ENCODE measurements at places on chromosomes 4 and X. TPM values are rescaled to one million over a fixed set of nuclear protein-coding genes. Genes with fewer than 3 reads are reported as not detected.
A peak's percentile ranks its signal among the peaks of the same experiment; 100 is the strongest.

FAM9B gene
- total RNA-seq: 2.3 TPM

NPNT gene
- total RNA-seq: 1.2 TPM

APELA gene
- total RNA-seq: not detected

SASH3 gene
- 5.2 TPM for total RNA-seq

CT45A10 gene
- not detected for total RNA-seq

GRCh38 chrX:10617999-10618351 lies 2.4 kb downstream of the MID1 start:
- H3K36me3 ChIP-seq: no peaks in the 10 kb centered on the region
- H3K4me1 ChIP-seq: no peaks in the 10 kb centered on the region
- H3K27ac ChIP-seq: no peak overlapping the region
- H3K4me3 ChIP-seq: no peak overlapping the region

- no peaks in the 10 kb centered on the region for H3K27me3 ChIP-seq
- H3K4me1 ChIP-seq: no peaks in the 10 kb centered on the region
- no peak overlapping the region for H3K4me3 ChIP-seq
- H3K36me3 ChIP-seq: no peaks in the 10 kb centered on the region
- no peak for DNase-seq
Measured at GRCh38 chrX:129940721-129941120, 34.8 kb downstream of the UTP14A start.

DNA sequence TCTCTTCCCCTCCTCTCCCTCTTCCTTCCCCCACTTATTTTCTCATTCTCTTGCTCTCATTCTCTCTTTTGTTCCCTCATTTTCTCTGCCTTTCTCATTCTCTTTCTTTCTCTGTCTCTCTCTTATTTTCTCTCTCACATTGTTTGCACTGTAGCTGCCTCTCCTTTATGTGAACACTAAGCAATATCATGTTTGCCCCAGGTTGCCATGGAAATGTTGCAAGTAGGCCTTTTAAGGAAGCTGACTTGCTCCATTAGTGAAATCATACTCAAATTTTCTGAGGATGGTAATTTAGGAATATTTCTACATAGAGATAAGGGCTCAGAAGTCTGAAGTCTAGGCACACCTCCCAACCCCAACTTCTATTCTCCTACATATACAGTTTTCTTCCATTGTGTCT lies 130.1 kb downstream of the EDA start:
- no peaks in the 10 kb centered on the region for H3K36me3 ChIP-seq
- no peaks in the 10 kb centered on the region for H3K4me1 ChIP-seq
- H3K27ac ChIP-seq: no peak overlapping the region
- no peak overlapping the region for H3K4me3 ChIP-seq
- no peak for DNase-seq
- no peaks in the 10 kb centered on the region for H3K27me3 ChIP-seq

DNA sequence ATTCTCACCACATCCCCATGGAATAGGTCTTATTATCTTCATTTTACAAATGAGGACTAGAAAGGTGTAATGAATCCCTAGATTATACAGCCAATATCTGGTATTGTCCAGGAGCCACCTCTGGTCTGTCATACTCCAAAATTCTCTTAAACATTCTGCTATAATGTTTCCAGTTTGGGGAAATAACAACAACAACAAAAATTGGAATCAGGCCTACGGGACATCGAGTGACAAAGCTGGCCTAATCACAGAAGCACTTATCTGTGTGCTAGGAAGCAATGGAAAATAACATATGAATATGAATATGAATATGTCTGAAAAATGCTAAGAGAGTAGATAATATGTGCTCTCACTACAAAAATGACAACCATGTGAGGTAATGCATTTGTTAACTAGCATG lies 264.1 kb downstream of the GASK1B start:
- H3K4me3 ChIP-seq: no peak overlapping the region
- no peaks in the 10 kb centered on the region for H3K4me1 ChIP-seq
- no peaks in the 10 kb centered on the region for H3K27me3 ChIP-seq
- no peaks in the 10 kb centered on the region for H3K36me3 ChIP-seq
- DNase-seq: no peak

- no peak for DNase-seq
- H3K4me1 ChIP-seq: no peaks in the 10 kb centered on the region
- H3K27ac ChIP-seq: no peak within 1 kb of the TSS
Measured at GRCh38 chrX:118823263-118824172, at the start of gene ZCCHC12. ZCCHC12 (plus strand) TSS chrX:118823824; CDS start chrX:118825245, 1,421 bp downstream.

- no peaks in the 10 kb centered on the region for H3K4me1 ChIP-seq
- DNase-seq: no peak
- H3K27ac ChIP-seq: no peak overlapping the region
- H3K27me3 ChIP-seq: no peaks in the 10 kb centered on the region
Measured at GRCh38 chrX:27679281-27679680, 89.1 kb downstream of the DCAF8L2 start.

DNA sequence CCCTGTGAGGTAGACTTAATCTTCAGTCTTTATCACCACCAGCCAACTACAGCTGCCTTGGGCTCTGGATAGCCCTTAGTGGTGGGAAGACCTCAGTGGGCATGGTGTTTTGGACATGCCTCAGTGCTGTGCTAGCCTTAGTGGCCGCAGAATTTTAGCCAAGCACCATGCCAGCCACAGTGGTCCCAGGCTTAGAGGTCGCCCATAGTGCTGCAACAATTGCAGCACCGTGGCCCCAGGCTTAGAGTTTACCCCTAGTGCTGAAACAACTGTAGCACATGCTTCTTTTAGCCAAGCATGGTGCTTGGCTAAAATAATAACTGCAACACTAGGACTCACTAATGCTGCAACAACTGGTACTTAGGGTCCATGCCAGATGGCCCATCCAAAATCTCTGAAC lies 38.9 kb upstream of the SULT1B1 start:
- DNase-seq: no peak
- H3K27me3 ChIP-seq: no peaks in the 10 kb centered on the region
- H3K36me3 ChIP-seq: no peaks in the 10 kb centered on the region
- H3K4me1 ChIP-seq: no peaks in the 10 kb centered on the region

DNA sequence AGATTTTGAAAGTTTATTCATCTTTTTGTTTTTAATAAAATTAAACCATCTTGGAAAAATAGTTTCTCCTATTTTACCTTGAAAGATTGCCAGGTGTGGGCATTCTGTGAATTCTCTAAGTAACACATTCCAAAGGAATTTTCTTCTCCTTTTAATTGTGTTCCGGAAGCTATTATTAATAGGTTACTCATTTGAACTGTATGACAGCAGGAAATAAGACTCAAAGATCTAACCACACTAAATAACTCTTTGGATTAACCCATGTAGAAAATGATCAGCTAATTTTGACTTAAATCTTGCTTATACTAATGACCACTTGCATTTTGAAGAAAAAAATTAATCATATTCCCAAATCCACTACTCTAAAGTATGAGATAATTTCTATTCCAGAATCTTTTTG lies 17.6 kb upstream of the CCNI start:
- no peaks in the 10 kb centered on the region for H3K36me3 ChIP-seq
- H3K4me1 ChIP-seq: no peaks in the 10 kb centered on the region
- no peak overlapping the region for H3K4me3 ChIP-seq

GRCh38 chrX:26649534-26649933 lies 433.6 kb downstream of the MAGEB5 start:
- no peaks in the 10 kb centered on the region for H3K4me1 ChIP-seq
- no peaks in the 10 kb centered on the region for H3K27me3 ChIP-seq
- H3K36me3 ChIP-seq: no peaks in the 10 kb centered on the region
- H3K4me3 ChIP-seq: no peak overlapping the region
- no peak for DNase-seq

GRCh38 chr4:185275501-185275900 lies 66.1 kb downstream of the SNX25 start:
- H3K27me3 ChIP-seq: no peaks in the 10 kb centered on the region
- H3K4me3 ChIP-seq: no peak overlapping the region
- H3K4me1 ChIP-seq: no peaks in the 10 kb centered on the region
- no peaks in the 10 kb centered on the region for H3K36me3 ChIP-seq
- DNase-seq: no peak

DNA sequence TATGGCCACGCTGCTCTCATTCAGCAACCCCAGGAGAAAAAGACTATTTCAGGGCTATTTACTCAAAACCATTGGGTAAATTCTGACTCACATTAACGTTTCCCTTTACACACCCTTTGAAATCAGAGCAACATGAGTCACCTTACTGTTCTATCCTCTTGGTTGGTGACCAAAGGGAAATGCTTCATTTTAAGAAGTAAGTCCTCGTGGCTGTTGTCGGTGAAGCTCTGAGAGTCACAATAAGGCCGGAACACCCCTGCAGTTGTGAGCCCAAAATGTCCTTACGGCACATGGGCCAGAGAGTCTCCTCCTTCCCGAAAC lies 56.3 kb upstream of the SPRY1 start:
- no peak for DNase-seq
- no peaks in the 10 kb centered on the region for H3K4me1 ChIP-seq
- H3K4me3 ChIP-seq: no peak overlapping the region
- H3K27ac ChIP-seq: no peak overlapping the region
- H3K27me3 ChIP-seq: no peaks in the 10 kb centered on the region

DNA sequence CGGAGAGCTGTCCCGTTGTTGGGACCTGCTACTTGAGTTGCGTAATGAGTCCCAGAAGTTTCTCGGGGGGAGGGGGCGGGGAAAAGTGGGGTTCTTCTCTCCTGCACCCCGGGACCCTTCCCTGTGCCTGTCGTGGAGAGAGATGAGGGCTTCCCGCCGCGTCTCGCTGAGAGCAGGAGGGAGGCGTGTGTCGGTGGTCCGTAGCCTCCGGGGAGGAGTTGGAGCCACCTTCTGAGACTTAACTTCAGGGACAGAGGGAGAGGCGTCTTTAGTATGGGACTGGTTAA lies 698 bp downstream of the AFF1 start:
- DNase-seq: peak; percentile 70
- H3K27ac ChIP-seq: peak overlapping the region; percentile 98

DNA sequence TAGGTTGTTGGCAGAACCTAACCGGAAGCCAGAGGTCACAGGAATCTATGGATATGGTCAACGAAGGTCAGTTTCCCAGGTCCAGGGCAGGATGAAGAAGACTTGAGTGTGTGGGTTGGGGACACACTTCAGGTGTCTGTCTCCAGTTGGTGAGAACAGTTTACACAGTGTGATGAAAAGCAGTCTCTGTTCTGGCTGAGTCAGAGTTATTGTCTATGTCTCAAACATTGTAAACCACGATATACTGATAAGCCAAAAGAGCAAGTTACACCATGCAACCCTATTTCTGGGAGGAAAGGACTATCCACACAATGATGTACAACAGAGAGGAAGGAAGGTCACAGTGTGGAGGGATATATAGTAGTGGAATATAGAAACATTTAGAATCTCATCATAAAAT lies 187.1 kb upstream of the C1QTNF7 start:
- H3K4me3 ChIP-seq: no peak overlapping the region
- H3K4me1 ChIP-seq: no peaks in the 10 kb centered on the region
- no peaks in the 10 kb centered on the region for H3K36me3 ChIP-seq
- H3K27me3 ChIP-seq: no peaks in the 10 kb centered on the region
- no peak overlapping the region for H3K27ac ChIP-seq

Data from right lobe of liver (tissue), 6 donors.